ENCODE measurements at places on chromosomes 11 and 22.

- DNase-seq, result no peak
These were observed 29.8 kb downstream of the LMO2 start for GRCh38 chr11:33861941-33862589.

DNA sequence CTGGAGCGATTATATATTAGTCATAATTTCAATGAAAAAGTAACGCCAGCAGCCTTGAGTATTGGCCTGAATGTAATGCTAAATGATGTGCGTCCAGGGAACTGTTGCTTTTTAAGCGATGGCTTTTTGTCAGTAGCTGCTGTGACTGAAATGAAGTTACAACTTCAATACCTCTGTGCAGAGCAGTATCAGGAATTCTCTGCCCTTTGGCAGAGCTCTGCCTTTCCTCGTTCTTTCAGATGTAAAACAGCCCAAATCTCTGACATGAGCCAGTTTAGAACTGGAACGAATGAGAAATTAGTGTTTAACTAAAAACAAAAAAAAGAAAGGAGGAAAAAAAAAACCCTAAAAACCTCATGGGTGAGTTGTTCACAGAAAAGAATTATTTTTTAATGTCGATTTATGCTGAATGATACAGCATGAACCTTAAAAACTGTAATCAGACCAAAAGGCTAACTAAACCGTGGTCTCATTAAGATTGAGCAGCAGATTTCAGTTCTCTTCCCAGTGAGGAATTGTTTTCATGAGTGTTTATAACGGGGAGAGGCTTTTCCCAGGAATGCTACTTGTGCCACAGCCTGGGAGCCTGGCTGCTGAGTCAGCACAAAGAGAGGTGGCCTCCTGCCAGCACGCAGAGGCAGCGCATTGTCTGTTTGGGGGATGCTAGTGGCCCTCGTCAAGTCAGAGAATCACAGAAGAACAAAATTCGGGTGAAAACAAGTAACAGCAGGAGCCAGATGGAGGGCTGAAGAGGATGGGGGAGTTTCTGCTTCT lies 146.2 kb upstream of the RASSF10 start:
- peak; percentile 75 for DNase-seq

DNA sequence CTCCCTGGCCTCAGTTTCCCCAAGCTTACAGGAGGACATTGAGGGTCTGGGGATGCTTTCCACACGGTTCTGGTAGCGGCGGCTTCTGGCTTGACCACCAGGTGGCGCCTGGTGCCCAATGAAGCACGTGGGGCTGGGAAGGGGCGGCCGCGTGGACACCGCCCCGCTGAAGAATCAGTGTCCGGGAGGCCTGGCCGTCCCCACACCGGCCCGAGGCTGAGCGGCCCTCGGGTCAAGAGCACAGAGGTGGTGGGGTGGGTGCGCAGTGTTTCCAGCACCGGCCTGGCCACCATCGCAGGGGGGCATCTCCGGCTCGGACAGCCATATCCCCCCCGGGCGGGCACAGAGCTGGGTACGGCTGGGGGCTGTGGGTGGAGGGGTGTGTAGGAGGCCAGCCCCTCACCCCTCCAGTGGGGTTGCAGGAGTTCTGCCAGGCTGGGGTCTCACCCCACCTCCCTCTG lies 27.8 kb upstream of the PPARA start:
- DNase-seq, result no peak

- DNase-seq, result no peak
These were observed 110.8 kb downstream of the CEP164 start for GRCh38 chr11:117438371-117439000.

DNA sequence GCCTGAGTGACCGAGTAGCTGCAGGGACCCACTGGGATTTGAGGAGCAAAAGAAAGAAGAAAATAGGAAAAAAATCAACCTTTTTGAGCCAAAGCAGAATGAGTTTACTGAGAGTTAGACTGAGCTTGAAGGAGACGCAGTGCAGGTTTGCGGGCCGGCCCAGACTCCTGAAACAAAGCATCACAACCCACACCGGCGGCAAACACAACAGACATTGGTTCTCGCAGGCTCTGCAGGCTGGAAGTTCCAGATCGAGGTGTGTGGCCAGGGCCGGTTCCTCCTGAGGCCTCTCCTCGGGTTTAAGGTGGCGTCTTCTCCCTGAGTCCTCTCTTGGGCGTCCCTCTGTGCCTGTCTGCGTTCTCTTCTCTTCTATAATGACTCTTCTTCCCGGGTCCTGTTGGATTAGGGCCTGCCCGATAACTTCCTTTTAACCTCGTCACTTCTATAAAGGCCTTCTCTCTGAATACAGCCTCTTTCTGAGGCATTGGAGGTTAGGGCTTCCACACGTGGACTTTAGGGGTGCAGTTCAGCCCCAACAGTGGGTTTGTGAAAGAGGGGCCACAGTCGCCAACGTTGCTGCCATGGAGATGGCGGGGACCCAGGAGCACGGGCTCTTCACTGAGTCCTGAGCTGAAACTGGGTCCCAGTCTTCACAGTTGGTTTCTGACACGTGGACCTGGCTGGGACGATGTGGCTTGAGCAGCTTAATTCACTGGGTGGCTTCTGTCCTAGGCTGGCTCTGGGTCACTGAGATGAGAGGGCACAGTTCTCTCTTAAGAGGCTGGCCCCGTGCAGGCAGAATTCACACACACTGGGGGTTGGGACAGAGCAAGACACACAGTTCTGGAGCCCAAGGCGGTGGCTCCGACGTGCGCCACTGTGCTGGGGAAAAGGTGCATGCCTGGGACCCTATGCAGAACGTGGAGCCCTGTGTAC lies 1047.7 kb downstream of the BRD1 start:
- DNase-seq, result no peak

- DNase-seq, result no peak
These were observed 29.9 kb downstream of the FAM181B start for GRCh38 chr11:82703796-82704195.

DNA sequence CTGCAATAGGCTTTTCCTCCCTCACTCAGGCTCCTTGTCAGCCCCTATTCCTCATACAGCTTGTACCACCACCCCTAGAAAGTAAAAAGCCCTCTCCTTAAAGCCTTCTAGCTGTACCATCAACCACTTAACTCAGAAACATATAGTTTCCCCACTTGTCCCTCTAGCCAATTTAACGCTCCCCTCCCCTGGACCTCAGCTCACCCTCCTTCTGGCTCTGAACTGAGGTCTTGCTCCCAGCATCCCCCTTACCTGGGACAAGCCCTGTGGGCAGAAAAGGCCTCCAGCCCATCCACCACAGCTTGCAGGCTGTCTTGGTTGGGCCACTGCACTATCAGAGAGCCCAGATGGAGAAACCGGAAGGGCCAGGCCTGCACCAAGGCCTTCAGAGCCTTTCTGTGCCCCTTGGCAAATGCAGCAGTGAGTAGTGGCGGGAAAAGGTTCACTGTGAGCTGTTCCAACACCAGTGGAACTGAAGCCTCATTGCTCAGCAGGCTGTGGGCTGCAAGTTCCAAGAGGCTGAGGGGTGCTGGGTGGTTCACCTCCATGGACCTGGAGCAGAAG lies 12.4 kb upstream of the TOP3B start:
- DNase-seq, result no peak

All from AG09319 (cell line).